CD4-positive, CD25-positive, alpha-beta regulatory T cell (primary cell): ENCODE measurements at places on chromosomes 13 and 19. TPM values are rescaled to one million over a fixed set of nuclear protein-coding genes. Genes with fewer than 3 reads are reported as not detected.

The ZNF132 gene
- 1.2 TPM for total RNA-seq

The PLK5 gene
- not detected for total RNA-seq

The NCR1 gene
- not detected for total RNA-seq

The RYR1 gene
- total RNA-seq, result 4.9 TPM

The MEIOSIN gene
- not detected for total RNA-seq

The IGLON5 gene
- total RNA-seq, result not detected

The C5AR1 gene
- 0.91 TPM for total RNA-seq

The ZNF442 gene
- 0.54 TPM for total RNA-seq

The CLIP3 gene
- total RNA-seq, result 1.4 TPM

The ELSPBP1 gene
- total RNA-seq, result not detected

The LILRA6 gene
- not detected for total RNA-seq

The RABAC1 gene
- total RNA-seq, result 94.0 TPM

The TEX26 gene
- not detected for total RNA-seq

The ODAD3 gene
- not detected for total RNA-seq

The VAV1 gene
- total RNA-seq, result 117 TPM

The CEACAM20 gene
- not detected for total RNA-seq

The CCDC8 gene
- total RNA-seq, result not detected

The OLFM2 gene
- total RNA-seq, result 7.7 TPM

The KLK8 gene
- total RNA-seq, result not detected

The GNA15 gene
- 43.0 TPM for total RNA-seq

The KIR2DL4 gene
- not detected for total RNA-seq

The FSTL3 gene
- 0.64 TPM for total RNA-seq

The ARL11 gene
- total RNA-seq, result 0.17 TPM

The FUT1 gene
- not detected for total RNA-seq

The LILRA1 gene
- total RNA-seq, result not detected

The ARMC6 gene
- 14.2 TPM for total RNA-seq

The SIGLEC12 gene
- total RNA-seq, result not detected

The ZSWIM9 gene
- total RNA-seq, result 5.0 TPM

The LRRC4B gene
- not detected for total RNA-seq

The C2CD4C gene
- not detected for total RNA-seq

The FGF21 gene
- total RNA-seq, result not detected

The HMG20B gene
- 47.8 TPM for total RNA-seq

The PSPN gene
- 1.0 TPM for total RNA-seq

The APC2 gene
- 0.25 TPM for total RNA-seq

The LHB gene
- total RNA-seq, result not detected

The THAP8 gene
- total RNA-seq, result 2.9 TPM
